ENCODE measurements at places on chromosomes 7 and 10. TPM values are rescaled to one million over a fixed set of nuclear protein-coding genes. Genes with fewer than 3 reads are reported as not detected.
A peak's percentile ranks its signal among the peaks of the same experiment; 100 is the strongest.

- H3K27me3 ChIP-seq, result no peaks in the 10 kb centered on the region
- DNase-seq, result no peak
- H3K27ac ChIP-seq, result no peak overlapping the region
- H3K4me3 ChIP-seq, result no peak overlapping the region
Observed at GRCh38 chr7:131182446-131183058, 145.1 kb upstream of the MKLN1 start.

GRCh38 chr10:27019827-27020226, 80.5 kb downstream of the ANKRD26 start:
- H3K4me1 ChIP-seq, result no peaks in the 10 kb centered on the region
- no peak overlapping the region for H3K27ac ChIP-seq
- no peaks in the 10 kb centered on the region for H3K36me3 ChIP-seq
- H3K27me3 ChIP-seq, result no peaks in the 10 kb centered on the region
- H3K4me3 ChIP-seq, result no peak overlapping the region

GRCh38 chr10:43238462-43238861, 28.4 kb downstream of the RASGEF1A start:
- DNase-seq, result peak; percentile 5
- no peak overlapping the region for H3K27ac ChIP-seq
- H3K36me3 ChIP-seq, result no peaks in the 10 kb centered on the region
- H3K27me3 ChIP-seq, result no peaks in the 10 kb centered on the region
- no peaks in the 10 kb centered on the region for H3K4me1 ChIP-seq

- peaks cover 11% of the 10 kb centered on the region for H3K4me1 ChIP-seq
- no peak overlapping the region for H3K27ac ChIP-seq
- DNase-seq, result no peak
- no peaks in the 10 kb centered on the region for H3K27me3 ChIP-seq
- H3K4me3 ChIP-seq, result no peak overlapping the region
Observed at GRCh38 chr7:158803367-158803969, 25.8 kb downstream of the ESYT2 start.

- H3K36me3 ChIP-seq, result no peaks in the 10 kb centered on the region
- DNase-seq, result peak; percentile 39
- H3K27ac ChIP-seq, result no peak overlapping the region
- no peak overlapping the region for H3K4me3 ChIP-seq
- no peaks in the 10 kb centered on the region for H3K4me1 ChIP-seq
- no peaks in the 10 kb centered on the region for H3K27me3 ChIP-seq
Observed at GRCh38 chr10:51422311-51423120, 276.9 kb downstream of the CSTF2T start.

- no peaks in the 10 kb centered on the region for H3K27me3 ChIP-seq
- H3K27ac ChIP-seq, result no peak overlapping the region
- no peak for DNase-seq
- H3K4me3 ChIP-seq, result peak overlapping the region; percentile 7
Observed at GRCh38 chr10:17232276-17232960, 4.4 kb downstream of the VIM start.

Gene FBXO24
- total RNA-seq, result 2.2 TPM
